NCI-H460 (cell line): ENCODE measurements at places on chromosomes 7 and 10. TPM values are rescaled to one million over a fixed set of nuclear protein-coding genes. Genes with fewer than 3 reads are reported as not detected.

The SH2B2 gene
- 3.2 and 3.3 TPM in 2 replicates for total RNA-seq

DNA sequence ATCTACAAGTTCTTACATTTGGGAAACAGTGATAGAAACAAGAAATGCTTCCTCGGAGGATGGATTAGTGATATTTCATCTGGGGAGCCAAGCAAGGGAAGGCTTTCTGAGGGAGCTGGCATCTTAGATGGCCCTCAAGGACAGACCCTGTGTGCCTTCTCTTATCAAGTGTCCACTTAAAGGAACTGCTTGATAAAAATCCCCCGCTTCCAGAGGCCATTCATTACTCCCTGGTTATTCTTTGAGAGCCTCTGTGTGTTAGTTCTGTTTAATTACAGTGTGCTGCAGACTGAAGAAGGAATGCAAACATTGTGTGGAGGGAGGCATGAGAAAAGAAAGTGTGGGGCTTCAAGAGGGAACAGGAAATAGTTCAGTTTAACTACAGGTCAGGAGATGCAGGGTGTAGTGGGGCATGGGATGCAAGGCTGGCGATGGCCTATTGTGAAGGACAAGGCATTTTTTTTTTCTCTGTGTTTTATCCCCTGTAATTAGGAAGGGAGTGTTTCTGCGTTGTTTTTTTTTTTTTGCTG is 145.4 kb downstream of the SNX10 start:
- DNase-seq = no peak

DNA sequence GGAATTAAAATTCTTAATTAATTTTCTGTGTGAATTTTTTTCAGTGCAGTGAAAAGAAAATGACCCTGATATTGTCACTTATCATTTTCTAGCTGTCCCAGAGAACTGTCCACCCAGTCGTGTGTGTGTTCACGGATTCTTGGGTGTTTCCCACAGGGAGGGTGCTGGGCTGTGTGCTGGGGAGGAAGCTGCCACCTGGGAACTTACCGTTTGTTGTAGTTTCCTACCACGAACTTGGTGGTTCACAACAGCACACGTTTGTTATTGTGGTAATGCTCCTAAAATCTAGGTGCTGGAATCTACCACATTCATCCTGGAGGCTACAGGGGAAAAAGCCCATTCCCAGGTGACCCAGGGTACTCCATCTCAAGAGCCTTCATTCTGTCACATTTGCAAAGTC is 276.1 kb downstream of the GLRX3 start:
- DNase-seq = no peak

DNA sequence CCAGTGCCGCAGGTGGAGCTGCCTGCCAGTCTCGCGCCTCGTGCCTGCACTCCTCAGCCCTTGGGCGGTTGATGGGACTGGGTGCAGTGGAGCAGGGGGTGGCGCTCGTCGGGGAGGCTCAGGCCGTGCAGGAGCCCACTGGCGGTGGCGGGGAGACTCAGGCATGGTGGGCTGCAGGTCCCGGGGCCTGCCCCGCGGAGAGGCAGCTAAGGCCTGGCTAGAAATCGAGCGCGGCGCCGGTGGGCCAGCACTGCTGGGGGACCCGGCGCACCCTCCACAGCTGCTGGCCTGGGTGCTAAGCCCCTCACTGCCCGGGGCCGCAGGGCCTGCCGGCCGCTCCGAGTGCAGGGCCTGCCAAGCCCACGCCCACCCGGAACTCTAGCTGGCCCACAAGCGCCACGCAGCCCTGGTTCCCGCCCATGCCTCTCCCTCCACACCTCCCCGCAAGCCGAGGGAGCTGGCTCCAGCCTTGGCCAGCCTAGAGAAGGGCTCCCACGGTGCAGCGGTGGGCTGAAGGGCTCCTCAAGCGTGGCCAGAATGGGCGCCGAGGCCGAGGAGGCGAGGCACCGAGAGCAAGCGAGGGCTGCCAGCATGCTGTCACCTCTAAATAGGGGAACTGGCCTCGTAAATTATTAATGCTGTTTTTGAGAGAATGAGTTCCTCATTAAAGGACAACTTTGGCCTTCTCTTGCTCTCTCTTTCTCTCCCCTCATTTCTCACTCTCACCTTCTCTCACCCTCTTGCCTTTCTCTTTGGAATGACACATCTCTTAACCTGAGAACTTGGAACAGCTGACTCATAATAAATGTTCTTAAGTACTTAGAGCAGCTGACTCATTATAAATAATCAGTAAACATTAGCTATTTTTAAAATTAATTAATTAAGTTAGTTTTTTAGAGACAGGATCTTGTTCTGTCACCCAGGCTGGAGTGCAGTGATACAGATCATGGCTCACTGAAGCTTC is 4.9 kb downstream of the ACADSB start:
- DNase-seq = no peak

DNA sequence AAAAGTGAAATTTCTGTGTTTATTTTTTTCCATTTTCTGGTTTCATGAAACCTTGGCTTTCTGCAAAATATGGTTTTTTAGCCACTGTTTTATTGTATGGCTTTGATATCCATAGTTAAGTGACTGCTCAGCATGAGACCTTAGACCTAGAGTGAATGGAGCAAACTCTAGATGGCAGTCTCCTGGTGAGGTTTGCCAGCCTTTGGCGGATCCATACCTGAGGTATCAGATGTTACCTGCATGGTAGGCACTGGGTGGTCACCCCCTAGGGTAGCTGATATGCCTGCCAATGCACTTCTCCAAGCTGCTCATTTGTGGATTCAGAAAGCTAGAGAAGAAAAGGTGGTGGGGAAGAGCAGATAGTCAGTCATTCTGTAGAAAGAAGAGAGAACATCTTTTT is 17.4 kb upstream of the FZD8 start:
- no peak for DNase-seq
